ENCODE measurements at places on chromosomes 7 and 10.

- DNase-seq: no peak
These were observed 245.2 kb downstream of the DOCK4 start for GRCh38 chr7:111960984-111961383.

GRCh38 chr7:138258197-138258559 is 181.9 kb downstream of the AKR1D1 start:
- no peak for DNase-seq

DNA sequence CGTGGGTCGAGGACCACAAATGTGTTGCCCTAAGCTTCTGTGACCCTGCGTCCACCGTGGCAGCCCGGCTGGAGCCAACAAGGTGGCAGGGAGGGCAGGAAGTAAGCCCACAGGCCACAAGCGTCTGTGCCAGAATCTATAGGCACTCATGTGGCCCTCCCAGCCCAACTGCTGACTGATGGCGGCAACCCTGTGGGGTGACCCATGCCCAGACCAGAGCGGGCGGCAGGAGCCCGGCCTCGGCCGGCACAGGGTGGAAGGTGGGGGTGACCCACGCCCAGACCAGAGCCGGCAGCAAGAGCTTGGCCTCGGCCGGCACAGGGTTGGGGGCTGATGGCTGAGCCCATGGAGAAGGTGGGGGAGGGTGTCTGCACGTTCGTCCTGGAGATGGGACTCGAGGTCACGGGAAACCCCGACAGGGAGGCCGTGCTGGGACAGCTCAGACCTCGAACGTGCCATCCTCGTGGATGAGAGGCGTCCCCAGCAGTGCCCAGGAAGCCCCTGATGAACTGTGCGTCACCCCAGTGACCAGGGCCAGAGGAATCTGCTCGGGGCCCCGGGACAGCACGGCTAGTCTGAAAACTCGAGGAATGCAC is 181.0 kb downstream of the ELFN1 start:
- no peak for DNase-seq

DNA sequence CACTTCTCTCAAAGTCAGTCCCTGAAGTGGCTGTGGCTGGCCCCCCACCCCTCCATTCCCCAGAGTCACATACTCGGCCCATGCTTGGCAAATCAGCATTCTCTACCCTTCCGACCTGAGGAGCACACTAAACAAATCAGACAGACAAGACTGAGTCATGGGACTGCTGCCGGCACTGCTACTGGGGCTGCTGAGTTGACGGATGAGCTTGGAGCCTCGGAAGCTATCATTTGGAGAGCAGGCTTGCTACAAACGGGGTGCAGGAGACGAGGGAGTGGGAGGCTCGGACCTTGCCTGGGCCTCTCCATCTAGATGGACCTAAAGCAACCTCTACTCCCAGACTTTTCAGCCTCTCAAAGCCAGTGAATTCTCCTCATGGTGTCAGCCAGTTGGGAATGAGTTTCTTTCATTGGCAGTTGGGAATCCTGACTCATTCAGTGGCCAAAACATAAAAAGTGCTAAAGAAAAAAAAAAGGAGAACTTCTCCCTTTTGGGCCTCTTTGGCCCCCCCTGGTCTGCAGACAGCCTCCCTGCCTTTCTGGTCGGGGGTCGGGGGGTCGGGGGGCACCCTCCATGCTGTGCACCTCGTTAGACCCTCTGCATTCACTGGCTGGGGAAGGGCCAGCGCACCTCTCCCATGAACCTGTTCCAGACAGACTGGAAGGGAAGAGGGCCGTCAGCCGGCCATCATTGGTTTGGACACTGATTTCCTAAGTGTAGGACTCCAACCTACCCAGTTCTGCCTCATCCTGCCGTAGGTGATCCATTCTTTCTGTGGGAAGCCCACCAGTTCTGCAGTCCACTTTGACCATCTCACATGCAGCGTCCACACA is 52.3 kb upstream of the COL13A1 start:
- DNase-seq: no peak

DNA sequence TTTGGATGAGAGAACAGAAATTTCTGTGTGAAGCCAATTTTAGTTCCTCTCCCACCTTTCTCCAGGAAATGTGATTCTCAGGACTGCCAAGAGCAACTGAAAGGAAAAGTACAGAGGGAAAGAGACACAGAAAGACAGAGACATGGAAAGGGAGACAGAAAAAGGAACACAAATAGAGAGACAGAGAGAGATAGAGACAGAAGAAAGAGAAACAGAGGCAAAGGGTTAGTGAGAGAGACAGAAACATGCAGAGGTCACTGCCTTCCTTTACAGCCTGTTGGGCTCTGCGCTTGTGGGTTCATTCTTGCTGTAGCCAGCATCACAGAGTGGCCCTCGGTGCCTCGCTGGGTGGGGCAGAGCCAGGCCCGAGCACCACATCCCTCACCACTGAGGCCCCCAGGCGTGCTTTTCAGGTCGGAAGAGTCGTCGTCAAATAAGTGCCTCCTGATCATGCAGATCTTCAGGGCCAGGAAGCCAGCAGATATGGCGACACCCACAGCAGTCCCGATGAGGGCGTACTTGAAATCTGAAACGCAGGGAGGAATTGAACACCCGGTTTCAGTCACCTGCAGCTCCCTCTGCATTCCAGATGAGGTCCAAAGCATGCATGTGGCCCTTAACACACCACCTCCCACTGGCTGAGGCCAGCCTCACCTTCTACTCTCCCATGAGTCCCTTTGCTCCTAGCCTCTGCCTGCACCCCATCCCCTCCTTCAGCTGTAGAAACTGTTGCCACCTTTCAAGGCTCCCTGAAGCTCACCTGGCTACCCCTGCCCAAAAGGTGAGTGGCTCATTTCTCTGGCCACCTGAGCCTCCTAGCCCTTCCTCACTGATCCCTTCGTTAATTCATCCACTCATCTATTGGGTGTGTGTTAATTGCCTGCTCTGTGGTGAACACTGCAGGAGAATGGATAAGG is 21.4 kb downstream of the TMEM273 start:
- no peak for DNase-seq

DNA sequence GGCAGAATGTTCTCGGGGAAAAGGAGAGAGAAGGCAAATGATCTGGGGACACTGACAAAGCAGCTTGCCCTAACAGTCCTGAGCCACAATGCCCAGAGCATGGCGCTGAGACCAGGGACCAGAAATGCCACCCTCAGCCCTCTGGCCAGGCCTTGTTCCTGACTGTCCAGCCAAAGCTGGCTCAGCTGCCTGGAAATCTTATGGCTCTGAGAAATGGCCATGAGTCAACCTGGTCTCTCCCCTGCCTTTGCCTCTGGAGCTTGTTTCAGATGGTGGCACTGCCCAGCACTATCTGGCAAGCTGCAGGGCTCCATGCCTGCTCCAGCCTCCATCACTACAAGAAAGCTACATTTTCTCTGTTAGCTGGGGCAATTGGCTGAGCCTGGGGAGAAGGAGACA is 90.5 kb upstream of the PLXNA4 start:
- no peak for DNase-seq
